ENCODE measurements at places on chromosomes 3 and 15. TPM values are rescaled to one million over a fixed set of nuclear protein-coding genes. Genes with fewer than 3 reads are reported as not detected.

XIRP1 gene
- total RNA-seq = not detected

GPR156 gene
- total RNA-seq = 0.08 TPM

SERPINI2 gene
- total RNA-seq = not detected

TICRR gene
- 3.7 TPM for total RNA-seq

DNA sequence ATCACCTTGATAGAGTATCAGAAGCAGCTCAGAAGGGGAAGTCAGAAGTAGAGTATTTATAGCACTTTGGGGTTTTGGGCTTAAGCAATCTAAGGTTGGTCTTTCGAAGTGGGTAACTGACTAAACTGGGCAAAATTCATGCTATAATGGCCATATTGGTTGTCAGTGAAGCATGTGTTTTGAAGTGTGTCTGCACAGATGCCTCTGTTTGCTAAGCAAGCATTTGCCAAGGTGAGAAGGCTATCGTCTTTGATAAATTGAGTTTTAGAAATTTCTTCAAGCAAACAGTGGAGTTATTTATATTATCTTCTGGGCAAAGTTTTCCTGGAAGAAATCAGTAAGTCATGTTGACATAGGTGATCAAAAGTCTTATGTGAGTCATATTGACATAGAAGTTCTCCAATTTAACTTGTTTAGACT lies 412.8 kb upstream of the TGFBR2 start:
- DNase-seq = no peak

DNA sequence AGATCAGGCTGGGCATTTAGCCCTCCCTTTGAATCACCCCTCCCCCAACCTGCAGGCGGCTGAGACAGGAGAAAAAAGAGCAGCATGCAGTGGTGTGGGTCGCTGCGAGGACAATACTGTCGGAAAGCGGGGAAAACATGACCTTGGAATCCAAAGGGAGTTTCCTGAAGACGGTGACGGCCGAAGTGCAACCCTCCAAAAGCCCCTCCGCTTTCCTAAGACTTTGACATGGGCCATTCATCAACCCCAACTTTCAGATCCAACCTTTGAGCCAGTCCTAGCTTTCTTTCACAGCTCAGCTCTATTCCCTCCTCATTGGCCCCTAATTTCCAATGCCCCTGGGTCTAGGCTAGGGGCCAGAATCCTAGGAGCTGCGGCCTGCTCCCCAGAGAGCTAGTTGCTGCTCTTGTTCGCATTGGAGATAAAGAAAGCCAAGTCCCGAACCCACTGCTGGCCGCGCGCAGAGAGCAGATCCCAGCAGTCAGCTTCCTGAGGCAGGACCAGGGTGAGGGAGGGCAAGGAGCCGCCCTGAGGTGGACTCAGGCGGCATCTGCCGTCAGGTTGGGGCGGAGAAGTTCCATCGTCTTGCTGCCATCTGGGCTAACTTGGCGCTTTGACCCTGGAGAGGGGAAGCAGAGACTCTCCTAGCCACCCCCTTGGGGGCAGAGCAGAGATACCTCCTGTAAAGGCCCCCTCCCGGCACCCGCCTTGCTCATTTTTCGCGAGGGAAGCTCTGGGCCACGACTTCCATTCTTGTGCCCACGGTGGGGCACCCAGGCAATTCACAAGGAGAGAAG lies 914 bp downstream of the ZIC4 start:
- no peak for DNase-seq

- DNase-seq = no peak
Observed at GRCh38 chr3:83769791-83770663, 1188.8 kb upstream of the CADM2 start.

- peak; percentile 78 for DNase-seq
Observed at GRCh38 chr15:52360229-52361203, 64.9 kb upstream of the MYO5C start.

DNA sequence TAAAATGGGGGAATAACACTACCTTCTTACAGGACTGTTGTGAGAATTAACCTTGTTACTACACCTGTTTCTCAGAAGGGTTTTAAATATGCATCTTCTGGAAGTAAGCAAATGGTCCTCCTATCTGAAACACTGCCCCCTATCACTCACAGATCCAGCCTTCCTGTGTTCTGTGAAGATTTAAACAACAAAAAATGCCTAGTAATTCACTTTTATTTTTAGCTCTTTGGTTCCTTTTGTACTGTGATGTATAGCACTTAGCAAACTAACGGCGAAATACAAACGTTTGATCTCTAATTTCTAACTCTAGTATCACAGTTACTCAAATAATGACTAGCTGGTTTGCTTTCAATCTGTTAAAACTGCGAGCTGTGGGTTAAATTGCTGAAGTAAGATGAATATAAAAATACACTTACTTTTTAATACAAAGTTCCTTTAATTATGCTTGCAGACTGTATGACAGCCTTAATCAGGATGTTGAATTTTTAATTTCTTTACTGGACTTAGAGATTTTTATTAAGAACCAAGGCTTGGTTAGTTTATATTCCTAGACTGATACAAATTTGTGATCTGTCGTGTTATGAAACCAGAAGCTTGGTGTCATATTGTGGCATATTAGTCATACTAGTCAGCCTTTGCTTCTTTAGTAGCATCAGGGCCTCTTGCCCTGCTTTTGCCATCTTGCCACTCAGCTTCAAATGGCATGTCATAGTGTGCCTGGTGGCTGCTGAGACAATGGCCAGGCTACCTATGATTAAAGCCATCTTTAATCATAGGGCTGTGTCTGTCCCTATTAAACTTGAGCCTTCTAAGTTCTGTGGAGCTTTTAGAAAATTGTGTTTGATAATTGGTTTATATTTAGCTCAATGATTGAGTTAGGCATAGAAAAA lies 9.2 kb downstream of the EIF3J start:
- DNase-seq = peak; percentile 29

- DNase-seq = no peak
Observed at GRCh38 chr3:52190294-52191074, 7.5 kb upstream of the ALAS1 start.

GRCh38 chr3:14412831-14413380 lies 10.5 kb downstream of the SLC6A6 start:
- DNase-seq = no peak

- no peak for DNase-seq
Observed at GRCh38 chr15:62444104-62445022, 279.3 kb upstream of the C2CD4B start.

All from SK-MEL-5 (cell line).